ENCODE measurements at places on chromosomes 11 and 22.
A peak's percentile ranks its signal among the peaks of the same experiment; 100 is the strongest.

DNA sequence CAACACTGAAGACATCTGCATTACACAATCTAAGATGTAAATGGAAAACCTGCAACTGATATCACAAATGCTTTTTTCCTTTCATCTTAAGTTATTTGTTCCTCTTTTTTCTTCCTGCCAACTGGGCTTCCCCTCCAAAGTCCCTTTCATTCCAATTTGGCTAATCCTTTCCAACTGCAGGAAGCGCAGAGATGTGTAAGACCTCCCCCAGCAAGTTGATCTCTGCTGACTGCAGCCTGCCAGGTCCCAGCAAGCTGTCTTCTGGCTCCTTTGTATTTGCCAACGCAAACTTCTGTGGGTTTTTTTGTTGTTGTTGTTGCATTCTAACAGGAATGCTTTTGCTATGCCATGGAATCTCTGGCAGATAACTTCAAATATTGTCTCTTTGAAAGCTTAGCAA, 38.5 kb upstream of the LRRC4C start:
- no peak for DNase-seq

DNA sequence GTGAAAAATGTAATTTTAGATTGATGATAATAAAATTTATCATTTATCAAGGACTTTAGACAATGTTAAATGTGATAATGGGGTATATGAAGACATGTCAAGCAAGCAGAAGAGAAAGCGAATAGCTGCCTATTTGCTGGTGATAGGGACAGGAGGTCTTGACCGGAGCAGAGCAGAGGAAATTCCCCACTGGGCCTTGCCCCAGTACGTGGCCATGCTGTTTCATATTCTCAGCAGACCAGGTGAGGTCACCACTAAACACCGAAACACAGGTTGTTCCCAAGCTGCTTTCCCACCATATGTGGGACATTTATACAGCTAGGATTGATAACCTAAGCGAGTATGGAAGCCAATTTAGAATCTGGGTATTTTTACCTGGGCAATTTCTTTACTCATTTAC, 1629.6 kb downstream of the FAM181B start:
- DNase-seq = no peak

DNA sequence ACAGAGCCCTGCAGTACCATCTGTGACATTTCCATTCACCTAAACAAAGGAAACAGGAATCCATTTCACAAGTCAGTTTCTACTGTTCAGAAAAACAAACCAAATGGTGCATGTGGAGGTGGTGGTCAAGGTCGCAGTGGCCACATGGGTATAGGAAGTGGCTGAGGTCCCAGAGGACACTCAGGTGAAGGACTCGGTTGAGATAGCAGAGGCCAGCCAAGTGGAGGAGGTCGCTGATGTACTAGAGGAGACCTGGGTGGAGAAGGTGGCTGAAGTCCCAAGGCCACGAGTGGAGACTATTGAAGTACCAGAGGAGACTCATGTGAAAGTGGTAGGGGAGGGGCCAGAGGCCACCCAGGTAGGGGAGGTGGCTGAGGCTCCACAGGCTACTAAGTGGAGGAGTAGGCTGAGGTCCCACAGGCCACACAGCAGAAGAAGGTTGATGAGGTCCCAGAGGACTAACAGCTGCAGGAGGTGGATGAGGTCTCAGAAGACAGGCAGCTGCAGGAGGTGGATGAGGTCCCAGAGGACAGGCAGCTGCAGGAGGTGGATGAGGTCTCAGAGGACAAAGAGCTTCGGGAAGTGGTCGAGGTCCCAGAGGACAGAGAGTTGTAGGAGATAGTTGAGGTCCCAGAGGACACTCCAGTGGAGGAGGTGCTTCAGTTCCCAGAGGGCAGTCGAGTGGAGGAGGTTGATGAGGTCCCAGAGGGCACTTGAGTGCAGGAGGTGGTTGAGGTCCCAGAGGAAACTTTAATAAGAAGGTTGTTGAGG, 40.2 kb downstream of the ZNF195 start:
- DNase-seq = no peak

DNA sequence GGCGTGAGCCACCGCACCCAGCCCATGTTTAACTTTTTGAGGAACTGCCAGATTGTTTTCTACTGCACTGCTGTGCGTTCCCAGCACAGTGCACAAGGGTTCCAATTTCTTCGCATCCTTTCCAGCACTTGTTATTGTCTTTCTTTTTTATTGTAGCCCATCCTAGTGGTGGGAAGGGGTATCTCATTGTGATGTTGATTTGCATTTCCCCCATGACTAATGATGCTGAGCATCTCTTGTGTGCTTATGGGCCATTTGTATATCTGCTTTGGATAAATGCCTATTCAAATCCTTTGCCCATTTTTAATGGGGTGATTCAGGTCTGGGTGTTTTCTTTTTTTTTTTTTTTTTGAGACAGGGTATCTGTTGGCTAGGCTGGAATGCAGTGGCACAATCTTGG, 36.6 kb upstream of the SYT7 start:
- DNase-seq = no peak

GRCh38 chr11:34926831-34927132, 10.4 kb downstream of the PDHX start:
- DNase-seq = no peak

- DNase-seq = no peak
Measured at GRCh38 chr11:55501014-55501413, 53.3 kb upstream of the OR4C15 start.

- no peak for DNase-seq
Measured at GRCh38 chr22:29251981-29252911, 15.5 kb downstream of the RHBDD3 start.

- no peak for DNase-seq
Measured at GRCh38 chr11:95764267-95764898, 25.2 kb downstream of the FAM76B start.

DNA sequence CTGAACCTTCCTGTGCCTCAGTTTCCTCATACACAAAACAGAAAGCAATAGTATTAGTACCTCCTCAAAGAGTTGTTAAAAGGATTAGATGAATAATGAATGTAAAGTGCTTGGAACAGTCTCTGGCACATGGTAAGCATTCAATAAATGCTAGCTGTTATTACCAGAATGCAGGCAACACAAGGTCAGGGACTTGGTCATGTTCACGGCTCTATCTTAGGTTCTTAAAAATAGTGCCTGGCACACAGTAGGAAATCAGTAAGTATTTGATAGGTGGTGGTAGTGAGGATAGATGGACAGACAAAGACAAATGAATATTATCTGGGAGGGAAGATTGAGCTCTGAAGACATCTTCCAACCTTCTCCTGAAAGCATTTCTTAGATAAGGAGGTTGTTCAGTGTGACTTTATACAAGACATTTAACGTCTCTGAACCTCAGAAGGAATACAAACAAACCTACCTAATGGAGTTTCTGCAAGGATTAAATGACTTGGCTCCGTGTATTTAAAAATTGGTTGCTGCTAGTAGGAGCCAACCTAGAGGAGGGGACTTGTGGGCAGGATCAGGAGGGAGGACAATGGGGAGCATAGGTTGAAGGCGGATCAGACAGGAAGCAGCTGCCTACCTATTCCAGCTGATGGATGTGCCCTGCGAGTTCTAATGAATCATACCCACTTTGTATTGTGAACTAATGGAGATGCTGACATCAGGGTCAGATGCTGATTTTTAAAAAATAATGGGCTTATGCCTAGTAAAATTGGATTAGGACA, 94.1 kb downstream of the DBX1 start:
- no peak for DNase-seq

GRCh38 chr11:64865286-64866172, 12.9 kb downstream of the EHD1 start:
- DNase-seq = no peak

DNA sequence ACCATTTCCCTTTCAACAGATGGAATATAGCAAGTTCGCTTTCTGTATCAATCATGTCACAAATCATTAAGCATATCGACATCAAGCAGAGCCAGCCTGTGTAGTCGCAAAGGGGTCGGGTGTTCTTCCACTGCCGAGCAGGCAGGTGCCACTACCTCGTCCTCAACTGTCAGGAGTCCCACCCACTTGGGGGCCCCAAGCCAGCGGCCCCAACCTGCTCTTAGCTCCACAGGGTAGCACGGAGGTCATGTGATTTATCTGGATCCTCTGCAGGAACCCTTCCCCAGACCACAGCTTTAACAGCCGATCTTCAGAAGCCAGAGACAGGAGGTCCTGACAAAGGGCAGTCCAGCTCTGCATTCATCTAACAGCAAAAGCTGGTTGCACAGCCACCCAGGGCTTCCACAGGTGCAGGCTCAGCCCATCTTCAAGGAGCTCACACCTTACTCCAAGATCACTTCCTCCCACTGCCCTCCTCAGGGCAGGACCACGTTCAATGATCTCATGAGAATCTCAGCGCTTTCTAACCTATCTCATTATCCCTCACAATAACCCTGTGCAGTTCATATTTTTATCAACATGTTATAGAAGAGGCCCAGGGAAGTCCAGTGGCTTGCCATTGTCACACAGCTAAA, 110.2 kb downstream of the TRIM29 start:
- peak; percentile 75 for DNase-seq

DNA sequence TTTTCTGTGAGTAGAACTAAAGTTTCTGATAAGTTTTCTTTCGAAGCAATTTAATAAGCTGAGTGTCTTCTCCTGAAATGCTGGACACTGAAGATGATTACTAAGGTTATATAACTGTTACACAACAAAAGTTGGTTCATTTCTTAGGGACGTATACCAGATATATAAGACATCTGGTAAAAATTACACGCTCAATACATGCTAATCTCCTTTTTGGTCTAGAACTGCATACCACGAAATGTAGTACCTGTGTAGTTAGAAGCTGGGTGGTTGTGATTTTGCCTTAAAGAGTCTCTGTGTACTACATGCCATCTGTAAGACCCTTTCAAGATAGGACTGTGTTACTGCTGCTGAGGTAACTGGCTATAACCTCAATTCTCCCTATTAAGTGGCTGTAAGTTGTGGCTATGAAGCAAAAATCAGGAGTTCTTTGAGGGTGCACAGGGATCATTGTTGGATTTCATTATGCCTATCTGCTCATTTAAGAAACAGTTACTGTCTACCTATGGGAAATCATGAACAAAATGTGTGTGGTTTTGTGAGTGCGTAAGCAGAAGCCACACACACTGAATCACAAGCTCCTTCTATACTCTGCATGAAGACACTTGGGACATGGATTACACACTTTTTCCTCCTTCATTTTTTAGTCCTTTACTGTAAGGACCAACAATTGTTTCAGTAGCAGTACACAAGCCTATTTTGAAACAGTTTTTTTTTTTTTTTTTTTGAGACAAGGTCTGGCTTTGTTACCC, 195.9 kb downstream of the SWAP70 start:
- no peak for DNase-seq
